ENCODE measurements at places on chromosomes 1 and 21. TPM values are rescaled to one million over a fixed set of nuclear protein-coding genes. Genes with fewer than 3 reads are reported as not detected.

- no peak for DNase-seq
Measured at GRCh38 chr1:32394890-32395432, 720 bp upstream of the BSDC1 start.

- no peak for DNase-seq
Measured at GRCh38 chr1:19460535-19461219, 24.7 kb downstream of the CAPZB start.

GRCh38 chr1:40095806-40096205 is 1.2 kb downstream of the PPT1 start:
- no peak for DNase-seq

The SH2D5 gene
- 0.23 TPM for polyA plus RNA-seq
